ENCODE measurements at places on chromosomes 6 and 20. TPM values are rescaled to one million over a fixed set of nuclear protein-coding genes. Genes with fewer than 3 reads are reported as not detected.
A peak's percentile ranks its signal among the peaks of the same experiment; 100 is the strongest.

DNA sequence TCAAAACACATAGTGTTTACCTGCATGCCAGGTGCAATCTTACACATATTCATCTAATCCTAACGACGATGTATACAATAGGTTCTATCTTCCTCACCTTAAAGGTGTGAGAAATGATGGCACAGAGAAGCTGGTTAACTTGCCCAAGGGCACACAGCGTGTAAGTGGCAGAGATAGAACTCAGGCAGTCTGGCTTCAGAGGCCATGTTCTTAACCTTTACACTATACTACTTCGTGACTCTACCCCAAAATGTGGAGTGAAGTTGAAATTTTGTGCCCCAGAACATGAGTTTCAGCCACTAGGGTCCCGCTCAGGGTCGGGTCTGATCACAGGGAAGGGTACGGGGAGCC lies 584 bp downstream of the VPS52 start:
- DNase-seq: no peak

GRCh38 chr6:118206221-118206620 lies 299.2 kb downstream of the SLC35F1 start:
- DNase-seq: no peak

DNA sequence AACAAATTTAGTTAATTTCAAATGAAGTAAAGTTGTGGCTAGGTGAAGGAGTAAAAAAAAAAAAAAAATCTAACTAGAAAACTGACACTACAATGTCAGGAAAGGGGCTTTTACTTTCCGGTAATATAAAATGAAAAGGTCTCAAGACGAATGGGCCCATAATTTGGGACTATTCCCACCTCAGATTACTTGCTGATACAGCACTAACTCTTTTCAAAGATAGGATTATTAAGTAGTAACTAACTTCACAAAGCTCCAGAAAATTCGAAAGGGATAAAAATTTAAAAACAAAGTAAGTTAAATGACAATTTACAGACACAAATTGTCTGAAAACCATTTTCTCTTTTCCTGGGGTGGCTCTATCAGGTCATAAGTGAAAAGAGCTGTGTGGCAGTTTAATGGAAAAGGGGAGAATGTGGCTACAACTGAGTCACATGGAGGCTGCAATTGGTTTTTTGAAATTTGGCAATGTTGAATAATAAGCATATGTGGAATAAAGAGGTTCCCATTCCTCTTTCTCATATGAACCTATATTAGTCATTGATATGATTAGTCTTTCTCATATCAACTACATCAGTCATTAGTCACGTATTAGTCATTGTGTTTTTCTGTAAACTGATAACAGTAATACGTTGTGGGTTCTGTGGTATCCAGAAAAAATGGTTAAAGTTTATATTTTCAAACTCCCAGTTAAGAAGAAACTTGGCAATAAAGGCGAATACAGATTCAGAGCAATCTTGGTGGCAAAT lies 78.0 kb downstream of the RWDD2A start:
- DNase-seq: no peak

DNA sequence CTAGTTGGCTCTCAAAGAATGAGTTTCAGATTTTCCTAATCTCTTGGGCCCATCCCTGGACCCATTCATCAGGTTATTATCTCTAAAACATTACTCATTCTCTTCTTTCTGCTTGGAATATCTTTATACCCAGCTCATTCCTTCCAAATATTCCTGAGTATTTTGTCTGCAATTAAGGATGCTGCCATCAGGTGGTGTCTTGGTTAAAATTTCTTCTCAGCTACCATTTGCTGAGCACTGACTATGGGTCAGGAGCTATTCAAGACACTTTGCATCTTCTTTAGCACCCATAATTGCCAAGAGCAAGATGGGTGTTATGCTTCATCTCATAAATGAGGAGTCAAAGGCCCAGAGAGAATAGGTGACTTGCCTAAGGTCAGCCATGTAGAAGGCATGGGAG lies 8.4 kb downstream of the SUN5 start:
- no peak for DNase-seq

DNA sequence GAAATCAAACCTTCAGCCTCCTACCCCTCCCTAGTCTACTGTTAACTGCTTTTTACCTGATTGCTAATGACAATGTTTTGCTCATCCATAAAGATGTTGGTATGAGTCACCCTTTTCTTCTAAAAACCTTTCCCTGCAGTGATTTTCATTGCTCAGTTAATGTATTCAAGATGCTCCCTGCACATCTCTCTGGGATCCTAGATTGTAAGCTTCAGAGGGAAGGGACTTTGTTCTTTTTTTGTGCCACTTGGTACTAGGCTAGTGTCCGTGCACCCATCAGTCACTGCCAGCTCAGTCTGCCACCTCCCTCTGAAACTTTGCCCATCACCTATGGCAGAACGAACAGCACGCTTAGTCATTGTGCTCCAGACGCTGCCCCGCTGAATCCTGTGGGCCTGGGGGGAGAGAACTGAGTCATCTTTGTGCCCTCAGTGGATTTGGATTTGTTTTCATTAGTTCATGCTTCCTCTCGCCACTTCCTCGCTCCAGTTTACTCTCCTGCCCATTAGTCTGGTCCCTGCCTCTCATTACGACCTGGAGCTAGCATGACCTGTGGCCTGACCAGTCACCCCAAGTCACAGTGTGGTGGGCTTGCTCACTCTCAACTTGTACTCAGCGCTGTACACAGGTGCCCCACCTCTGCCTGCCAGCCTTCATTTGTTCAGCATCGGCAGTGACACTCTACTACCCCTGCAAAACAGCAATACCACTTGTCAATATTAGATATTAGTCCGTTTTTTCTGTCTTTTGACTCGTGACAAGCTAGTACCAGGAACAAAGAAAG lies 78.0 kb upstream of the TMEM181 start:
- DNase-seq: no peak

GRCh38 chr20:59014680-59015389 lies 4.4 kb upstream of the TUBB1 start:
- DNase-seq: no peak

- DNase-seq: no peak
These were observed 10.9 kb downstream of the FKBP1A start for GRCh38 chr20:1381753-1382591.

DNA sequence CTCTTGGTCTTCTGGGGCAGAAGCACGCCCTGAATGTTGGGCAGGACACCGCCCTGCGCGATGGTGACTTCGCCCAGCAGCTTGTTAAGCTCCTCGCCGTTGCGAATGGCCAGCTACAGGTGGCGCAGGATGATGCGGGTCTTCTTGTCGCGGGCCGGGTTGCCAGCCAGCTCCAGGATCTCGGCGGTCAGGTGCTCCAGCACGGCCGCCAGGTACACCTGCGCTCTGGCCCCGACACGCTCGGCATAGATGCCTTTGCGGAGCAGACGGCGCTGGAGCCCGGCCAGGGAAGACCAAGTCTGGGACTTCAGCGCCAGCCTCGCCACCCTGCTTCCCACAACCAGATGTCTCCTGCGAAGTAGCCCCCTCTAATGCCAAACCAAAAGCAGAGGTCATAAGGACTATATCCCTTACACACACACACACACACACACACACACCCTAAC lies 8.0 kb upstream of the SLC17A3 start:
- DNase-seq: peak; percentile 60

The SAMHD1 gene
- 318 TPM for total RNA-seq

- peak; percentile 86 for DNase-seq
These were observed 127.0 kb upstream of the EDN1 start for GRCh38 chr6:12163149-12163548.

DNA sequence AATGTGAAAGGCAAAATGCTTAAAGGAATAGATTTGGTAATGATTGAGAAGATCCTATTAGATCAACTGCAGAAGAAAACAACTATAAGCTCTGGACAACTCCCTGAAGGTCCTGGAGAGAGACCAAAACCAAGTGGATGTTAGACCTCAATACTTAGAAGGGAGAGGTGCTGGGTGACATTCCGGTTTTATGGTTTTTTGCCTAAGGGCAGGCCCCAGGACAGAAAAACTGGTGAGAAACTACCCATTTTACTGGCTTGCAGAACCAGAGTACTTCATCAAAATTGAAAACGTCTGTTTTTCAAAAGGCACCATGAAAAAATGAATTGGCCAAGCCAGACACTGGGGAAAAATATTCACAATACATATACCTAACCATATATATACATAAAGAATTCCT lies 26.3 kb downstream of the SAMHD1 start:
- no peak for DNase-seq

- DNase-seq: no peak
These were observed 124.4 kb upstream of the KCNK16 start for GRCh38 chr6:39446909-39447308.

DNA sequence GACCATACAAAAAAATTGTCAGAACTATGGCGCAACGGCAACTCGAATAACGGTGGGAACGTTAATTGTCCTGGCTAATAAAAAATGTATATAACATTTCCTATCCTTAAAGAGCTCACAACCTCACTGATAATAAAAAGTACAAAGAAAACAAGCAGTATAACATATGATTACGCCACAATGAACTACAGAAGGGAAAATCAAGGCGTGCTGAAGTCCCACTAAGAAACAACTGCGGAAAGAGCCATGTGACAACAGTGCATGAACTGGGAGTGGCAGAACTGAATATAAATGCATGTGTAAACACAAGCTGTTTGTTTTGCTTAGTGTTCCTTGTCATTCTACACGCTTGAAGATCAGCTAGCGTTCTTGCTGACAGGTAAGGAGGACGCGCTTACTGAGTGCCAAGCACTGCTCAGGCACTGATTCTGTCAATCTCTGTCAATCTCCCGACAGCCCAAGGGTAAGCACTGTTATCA lies 466 bp upstream of the PSMB1 start:
- DNase-seq: no peak

GRCh38 chr6:1208876-1209275 lies 103.0 kb upstream of the FOXQ1 start:
- no peak for DNase-seq

- no peak for DNase-seq
These were observed 42.3 kb upstream of the NAA20 start for GRCh38 chr20:19974630-19975435.

GRCh38 chr6:108260126-108260808 lies 573 bp downstream of the SNX3 start:
- DNase-seq: peak; percentile 44

GRCh38 chr6:131453803-131454202 lies 119.2 kb upstream of the ARG1 start:
- DNase-seq: no peak

DNA sequence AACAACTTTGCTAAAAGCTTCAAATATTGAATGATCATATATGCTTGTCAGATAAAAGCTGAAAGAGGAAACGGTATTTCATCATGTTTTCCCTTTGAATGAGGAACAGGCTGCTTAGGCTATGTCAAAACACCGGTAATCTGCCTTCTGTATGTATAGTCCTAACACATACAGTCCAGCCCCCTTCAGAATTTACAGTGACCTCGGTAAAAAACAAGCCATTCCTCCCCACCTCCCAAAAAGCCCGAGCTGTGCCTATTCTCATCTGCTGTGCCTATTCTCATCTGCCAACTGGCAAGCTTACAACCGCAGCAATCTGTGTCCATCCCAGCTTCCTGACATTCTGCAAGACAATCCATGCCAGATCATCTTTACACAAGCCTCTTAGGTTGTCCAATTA lies 26.8 kb upstream of the UBE2J1 start:
- no peak for DNase-seq

GRCh38 chr6:139181236-139181635 lies 46.4 kb downstream of the HECA start:
- no peak for DNase-seq

GRCh38 chr20:24059174-24059573 lies 70.6 kb upstream of the GGTLC1 start:
- DNase-seq: no peak

The CDSN gene
- total RNA-seq: not detected

The IMPG1 gene
- not detected for total RNA-seq

GRCh38 chr6:165562421-165563090 lies 100.5 kb downstream of the PDE10A start:
- DNase-seq: no peak

DNA sequence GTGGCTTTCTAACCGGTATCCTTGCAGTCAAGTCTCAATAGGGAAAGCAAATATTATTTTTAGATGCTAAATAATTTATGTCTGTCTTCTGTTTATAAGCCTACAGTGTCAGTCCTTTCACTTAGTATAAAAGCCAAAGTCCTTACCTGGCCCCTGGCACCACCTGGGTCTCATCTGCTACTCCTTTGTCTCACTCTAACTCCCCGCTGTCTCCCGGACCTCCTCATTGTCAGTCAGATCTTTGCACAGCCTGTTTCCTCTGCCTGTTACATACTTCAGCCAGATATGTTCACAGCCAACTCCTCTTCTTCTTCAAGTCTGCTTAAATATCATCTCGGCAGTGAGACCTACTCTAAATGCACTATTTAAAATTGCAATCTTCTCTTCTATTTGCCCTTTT lies 84.2 kb downstream of the THEMIS start:
- DNase-seq: no peak

The VGLL2 gene
- not detected for total RNA-seq

Measured in activated CD8-positive, alpha-beta T cell treated with anti-CD3 and anti-CD28 coated beads, Interleukin-2, amount 10 ng/mL, durations not matched to agents 7 days and 5 days (primary cell).